ENCODE measurements at places on chromosomes 1 and 21.

DNA sequence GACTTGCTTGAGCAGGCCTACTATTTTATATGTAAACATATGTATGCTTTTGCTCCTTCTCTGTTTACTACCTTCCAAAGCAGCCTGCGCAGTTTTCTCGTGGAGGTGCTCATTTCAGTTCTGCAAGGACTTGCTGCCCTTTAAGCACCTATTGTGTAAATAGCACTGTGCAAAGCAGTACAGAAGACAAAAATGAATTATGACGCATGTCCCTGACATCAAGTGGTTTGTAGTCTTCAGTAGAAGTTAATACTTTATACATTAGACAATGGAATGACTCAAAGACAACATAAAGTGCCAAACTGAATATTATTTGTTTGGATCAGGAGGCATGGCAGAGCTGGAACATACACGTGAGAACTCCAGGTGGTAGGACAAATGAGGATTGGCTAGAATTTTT is 611.7 kb downstream of the LMO4 start:
- DNase-seq: no peak

DNA sequence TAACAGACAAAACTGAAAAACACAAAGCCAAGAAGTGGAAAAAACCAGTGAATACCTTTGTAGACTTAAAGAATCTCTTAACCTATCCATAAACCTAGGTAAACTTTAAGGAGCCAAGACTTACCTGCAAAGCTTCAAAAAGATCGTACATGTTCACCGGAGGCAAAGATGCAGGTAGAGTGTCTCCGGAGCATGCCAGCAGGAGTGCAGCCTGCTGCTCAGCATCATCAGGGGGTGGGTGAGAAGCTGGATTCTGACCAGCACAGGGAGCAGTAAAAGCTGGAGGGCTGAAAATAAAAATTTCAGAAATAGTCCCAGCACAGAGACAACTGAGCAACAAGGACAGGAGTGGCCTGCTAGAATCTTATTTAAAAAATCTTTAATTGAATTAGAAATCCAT is 18.1 kb downstream of the TADA1 start:
- no peak for DNase-seq

DNA sequence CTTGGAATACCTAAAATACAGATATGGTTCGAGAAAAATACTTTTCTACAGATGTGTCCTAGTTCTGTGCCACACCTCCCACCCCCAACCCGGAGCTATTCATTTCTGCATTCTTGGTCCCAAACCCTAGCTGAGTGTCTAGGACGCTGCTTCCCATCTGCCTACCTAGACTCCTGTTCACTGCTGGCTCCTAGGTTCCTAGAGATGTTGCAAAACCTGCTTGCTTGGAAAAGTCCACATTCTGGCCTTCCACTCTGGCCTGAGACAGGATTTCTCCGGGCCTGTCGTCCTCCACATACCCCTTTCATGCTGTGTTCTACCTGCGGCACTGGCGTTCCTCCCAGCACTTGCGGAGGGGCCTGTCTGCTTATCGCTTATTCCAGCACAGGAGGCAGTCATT is 165.8 kb upstream of the CTTNBP2NL start:
- no peak for DNase-seq

GRCh38 chr1:245131026-245131393 is 23.8 kb upstream of the KIF26B start:
- DNase-seq: no peak

DNA sequence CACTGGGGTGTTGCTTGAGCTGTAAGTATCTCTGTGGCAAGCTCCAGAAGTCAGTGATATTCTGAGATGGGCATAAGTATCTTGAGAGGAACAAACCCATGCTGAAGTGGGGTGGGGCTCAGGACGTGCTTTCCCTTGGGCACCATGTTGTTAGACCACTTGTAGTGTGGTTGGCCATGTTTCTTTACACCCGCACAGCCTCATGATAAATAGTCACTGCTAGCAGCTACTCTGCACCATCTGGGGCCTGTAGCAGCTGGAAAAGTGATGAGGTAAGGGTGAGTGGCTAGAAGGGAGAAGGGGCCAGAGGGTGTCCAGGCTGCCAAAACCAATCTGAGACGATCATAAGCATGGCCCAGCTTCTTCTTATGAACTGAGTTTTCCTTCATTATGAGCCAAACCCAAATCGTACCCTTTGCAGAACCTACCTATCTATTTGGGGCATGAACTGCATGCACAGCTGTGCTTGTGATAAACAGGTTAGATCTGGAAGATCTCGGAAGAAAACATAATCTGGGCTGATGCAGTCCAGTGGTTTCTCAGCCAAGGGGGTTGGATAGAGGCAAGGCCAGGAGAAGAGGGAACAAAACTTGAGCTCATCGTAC is 91.9 kb upstream of the IRF2BP2 start:
- DNase-seq: no peak

- DNase-seq: no peak
Observed at GRCh38 chr1:116110567-116111523, at the start of gene MAB21L3. MAB21L3 (plus strand) TSS chr1:116111399; CDS start chr1:116112616, 1,217 bp downstream.

DNA sequence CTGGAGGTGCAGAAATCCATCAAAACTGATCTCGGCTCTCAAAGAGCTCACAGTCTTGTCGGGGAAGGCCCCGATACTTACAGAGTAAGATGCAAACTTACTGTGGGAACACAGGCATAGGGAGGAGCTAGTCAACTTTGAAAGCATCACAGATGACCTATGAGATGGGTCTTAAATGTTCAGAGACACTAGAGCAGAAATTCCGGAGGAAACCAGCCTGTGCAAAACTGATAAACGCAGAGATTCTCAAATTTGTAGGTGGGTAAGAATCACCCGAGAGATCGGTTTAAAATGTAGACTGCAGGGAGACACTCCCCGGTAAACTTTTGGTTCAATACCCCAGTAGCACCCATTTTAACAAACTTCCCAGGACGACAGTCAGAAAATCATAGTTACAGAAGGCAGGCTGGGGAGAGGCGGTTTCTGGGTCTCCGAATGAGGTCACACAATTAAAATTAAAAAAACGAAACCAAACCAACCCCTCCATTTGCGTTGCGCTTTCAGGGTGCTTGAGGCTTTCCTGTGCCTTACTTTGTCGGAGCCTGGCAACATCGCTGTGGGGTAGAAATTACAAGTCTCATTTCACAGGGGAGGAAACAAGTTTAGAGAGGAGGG is 755 bp upstream of the THRAP3 start:
- peak; percentile 57 for DNase-seq

GRCh38 chr1:75908717-75909152 is 23.5 kb downstream of the ASB17 start:
- DNase-seq: peak; percentile 50

DNA sequence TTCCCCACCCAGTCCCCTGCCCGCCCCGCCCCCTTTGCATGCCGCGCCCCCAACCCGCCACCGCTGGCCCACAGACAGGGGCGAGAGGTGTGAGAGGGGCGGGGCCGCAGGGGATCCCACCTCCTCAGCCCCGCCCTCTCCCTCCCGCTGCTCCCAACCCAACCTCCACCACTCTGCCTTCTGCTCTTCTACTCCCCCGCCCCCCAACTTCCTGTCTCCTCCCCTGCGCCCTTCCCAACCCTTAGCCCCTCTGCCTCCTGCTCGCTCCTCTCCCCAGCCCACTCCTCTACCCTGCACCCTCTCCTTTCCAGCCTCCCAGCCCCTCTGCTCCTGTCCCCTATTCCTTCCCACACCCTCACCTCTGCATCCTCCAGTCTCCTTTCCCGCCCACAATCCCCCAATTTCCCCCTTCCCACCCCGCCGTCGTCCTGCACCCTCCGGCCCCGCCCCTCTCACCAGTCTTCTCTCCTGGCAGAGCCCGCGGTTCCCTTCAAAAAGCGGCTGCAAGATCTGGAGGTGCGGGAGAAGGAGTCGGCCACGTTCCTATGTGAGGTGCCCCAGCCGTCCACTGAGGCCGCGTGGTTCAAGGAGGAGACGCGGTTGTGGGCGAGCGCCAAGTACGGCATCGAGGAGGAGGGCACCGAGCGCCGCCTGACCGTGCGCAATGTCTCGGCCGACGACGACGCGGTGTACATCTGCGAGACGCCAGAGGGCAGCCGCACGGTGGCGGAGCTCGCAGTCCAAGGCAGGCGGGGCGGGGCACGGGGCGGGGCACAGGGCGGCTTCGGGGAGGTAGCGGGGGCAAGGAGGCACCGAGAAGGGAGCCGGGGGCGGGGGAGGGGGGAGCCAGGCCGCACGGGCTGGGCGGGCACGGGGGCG is 5.4 kb downstream of the OBSCN start:
- DNase-seq: peak; percentile 80

DNA sequence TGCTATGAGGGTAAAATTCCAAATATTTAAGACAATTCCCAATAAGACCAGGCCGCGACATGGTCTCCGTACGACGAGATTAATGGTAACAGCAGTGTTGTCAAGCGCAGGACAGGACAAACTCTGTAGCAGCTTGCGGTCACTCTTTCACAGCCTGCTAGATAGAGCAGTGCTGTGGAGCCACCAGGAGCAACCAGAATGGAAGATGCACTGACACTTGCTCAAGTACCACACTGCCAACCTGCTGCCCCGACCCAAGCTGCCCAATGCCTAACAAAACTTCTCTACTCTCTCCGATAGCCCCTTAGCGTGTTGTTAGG is 636 bp downstream of the WARS2 start:
- DNase-seq: no peak

- peak; percentile 71 for DNase-seq
Observed at GRCh38 chr1:154328318-154329151, 3.2 kb downstream of the ATP8B2 start.

- no peak for DNase-seq
Observed at GRCh38 chr1:243723458-243724043, 126.5 kb downstream of the AKT3 start.

DNA sequence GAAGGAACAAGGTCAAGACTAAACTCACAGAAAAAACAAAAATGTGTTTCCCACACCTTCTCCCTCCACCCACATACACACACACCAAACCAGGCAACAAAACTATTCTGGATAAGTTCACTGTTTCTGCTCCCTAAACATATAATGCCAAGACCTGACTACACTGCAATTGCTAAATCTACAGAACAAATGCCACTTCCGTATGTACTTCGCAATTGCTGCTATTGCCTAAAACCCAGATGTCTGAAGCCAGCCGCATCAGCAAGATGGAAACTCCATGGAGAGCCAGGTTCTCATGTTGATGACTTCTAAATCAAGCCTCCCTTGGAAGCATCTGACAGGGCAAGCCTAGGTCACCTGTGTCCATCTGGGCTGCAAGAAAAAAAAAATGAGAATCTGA is 8.3 kb upstream of the AIM2 start:
- no peak for DNase-seq

DNA sequence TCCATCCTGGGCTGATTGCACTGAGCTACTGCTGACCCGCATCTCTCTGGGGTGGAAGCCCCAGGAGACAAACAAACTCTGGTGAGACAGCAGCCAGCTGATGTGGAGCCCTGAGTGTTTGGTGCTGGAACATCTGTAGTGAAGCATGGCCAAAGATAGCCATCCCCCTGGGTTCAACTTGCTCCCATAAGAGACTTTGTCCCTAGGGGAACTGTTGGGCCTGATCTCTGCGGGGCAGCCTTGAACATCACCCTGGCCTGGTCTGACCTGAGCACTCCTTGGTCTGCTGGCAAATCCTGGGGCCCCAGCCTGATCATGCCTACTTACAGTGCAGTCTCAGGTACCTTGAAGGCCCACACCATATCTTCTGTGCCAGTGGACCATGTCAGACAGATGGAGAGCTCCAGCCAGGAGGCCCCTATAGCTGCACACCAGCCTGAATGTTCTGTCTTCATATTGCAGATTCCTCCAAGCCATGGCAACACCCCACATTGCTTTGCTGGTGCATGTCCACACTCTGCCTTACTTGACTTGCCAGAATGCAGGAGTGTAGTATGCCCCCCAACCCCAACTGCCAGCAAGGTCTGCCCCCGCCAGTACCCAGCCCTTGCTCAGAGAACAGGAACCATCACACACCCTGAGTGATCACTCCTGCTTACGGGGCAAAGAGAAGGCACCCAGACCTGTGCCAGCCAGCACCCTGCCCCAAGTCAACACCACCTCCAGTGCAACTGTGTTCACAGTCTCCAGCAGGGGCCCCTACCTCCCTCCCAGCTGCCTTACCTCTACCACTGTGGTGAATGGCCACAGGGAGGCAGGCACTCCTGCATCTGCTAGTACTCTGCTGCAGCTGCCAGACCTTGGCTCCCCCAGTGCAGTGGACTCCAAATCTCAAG is 690.5 kb upstream of the NR5A2 start:
- no peak for DNase-seq

GRCh38 chr1:106619080-106619826 is 437.2 kb upstream of the PRMT6 start:
- DNase-seq: no peak

DNA sequence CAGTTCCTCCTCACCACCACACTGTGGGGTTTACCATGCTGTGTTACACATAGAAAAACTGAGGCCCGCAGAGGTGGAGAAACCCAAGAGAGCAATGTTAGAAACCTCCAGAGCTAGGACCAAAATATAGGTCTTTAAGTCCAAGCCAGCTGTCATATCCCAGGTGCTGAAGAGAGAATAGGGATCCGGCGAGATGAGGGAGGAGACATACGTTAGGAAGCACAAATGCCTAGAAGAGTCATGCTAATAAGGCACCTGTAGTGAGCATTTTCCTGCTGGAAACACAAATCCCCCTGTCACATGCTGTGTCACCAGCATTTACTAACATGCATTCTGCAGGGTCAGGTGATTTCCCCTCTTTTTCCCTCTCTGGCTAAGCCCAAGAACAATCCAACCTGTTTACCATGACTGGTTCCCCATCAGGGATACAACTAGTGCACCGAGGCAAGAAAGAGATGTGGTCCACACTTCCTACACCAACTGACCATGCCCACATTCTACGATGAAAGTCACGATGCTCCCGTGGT is 168.6 kb upstream of the CAMK1G start:
- no peak for DNase-seq

- no peak for DNase-seq
Observed at GRCh38 chr1:31570906-31571305, 5.4 kb upstream of the TINAGL1 start.

DNA sequence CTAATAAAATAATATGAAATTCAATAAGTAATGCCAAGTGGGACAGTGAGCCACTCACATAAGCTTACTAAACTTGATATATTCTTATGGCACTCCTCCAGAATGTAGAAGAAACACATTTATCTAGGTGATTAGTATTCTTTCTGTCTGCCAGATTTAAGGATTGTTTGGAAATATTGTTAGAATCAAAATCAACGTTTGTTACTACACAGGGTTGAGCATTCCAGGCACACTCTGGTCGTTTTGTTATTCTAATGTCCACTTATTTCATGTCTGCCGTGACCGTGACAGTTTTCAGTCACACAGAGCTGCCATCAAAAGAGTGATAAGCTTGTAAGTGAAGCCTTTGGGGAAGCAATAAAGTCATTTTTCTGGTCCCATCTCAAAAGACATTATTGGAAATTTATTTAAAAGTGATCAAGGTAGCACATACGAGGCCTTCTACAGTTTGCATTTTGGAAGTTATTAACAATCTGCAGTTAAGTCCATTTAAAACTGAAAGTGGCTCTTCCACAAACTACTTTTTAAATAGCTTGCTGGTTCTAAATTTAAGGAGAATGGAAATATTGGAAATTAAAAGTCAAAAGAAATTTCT is 38.0 kb downstream of the NFIA start:
- no peak for DNase-seq

- DNase-seq: no peak
Observed at GRCh38 chr1:33898881-33899280, 35.0 kb downstream of the HMGB4 start.
